ENCODE measurements at places on chromosomes 16 and 17.

GRCh38 chr16:2973093-2973492 is 3.9 kb downstream of the PAQR4 start:
- no peak overlapping the region for H3K4me3 ChIP-seq
- H3K27ac ChIP-seq = no peak overlapping the region
- DNase-seq = no peak
- peaks cover 5% of the 10 kb centered on the region for H3K27me3 ChIP-seq
- H3K4me1 ChIP-seq = peaks cover 17% of the 10 kb centered on the region

GRCh38 chr16:3243882-3244281 is 8.9 kb upstream of the ZNF200 start:
- no peak overlapping the region for H3K4me3 ChIP-seq
- H3K4me1 ChIP-seq = no peaks in the 10 kb centered on the region
- H3K36me3 ChIP-seq = no peaks in the 10 kb centered on the region
- DNase-seq = no peak
- no peak overlapping the region for H3K27ac ChIP-seq
- peaks cover 2% of the 10 kb centered on the region for H3K27me3 ChIP-seq

- no peaks in the 10 kb centered on the region for H3K27me3 ChIP-seq
- no peak overlapping the region for H3K4me3 ChIP-seq
- H3K4me1 ChIP-seq = no peaks in the 10 kb centered on the region
- peaks cover 26% of the 10 kb centered on the region for H3K36me3 ChIP-seq
- DNase-seq = no peak
- no peak overlapping the region for H3K27ac ChIP-seq
Observed at GRCh38 chr16:66800856-66801255, 528 bp downstream of the TERB1 start.

- peak overlapping the region; percentile 95 for H3K27ac ChIP-seq
- peaks cover 17% of the 10 kb centered on the region for H3K4me1 ChIP-seq
- peaks cover 14% of the 10 kb centered on the region for H3K36me3 ChIP-seq
- DNase-seq = no peak
- H3K27me3 ChIP-seq = peaks cover 5% of the 10 kb centered on the region
Observed at GRCh38 chr17:48541036-48541576, 3.8 kb downstream of the HOXB2 start.

GRCh38 chr16:61210076-61210475 is 826.2 kb downstream of the CDH8 start:
- no peak for DNase-seq
- no peak overlapping the region for H3K27ac ChIP-seq
- no peaks in the 10 kb centered on the region for H3K36me3 ChIP-seq
- H3K27me3 ChIP-seq = no peaks in the 10 kb centered on the region
- no peak overlapping the region for H3K4me3 ChIP-seq

GRCh38 chr17:36533935-36534839 is 481 bp downstream of the MYO19 start:
- H3K27ac ChIP-seq = peak overlapping the region; percentile 98
- H3K4me3 ChIP-seq = peak overlapping the region; percentile 98
- H3K4me1 ChIP-seq = peaks cover 25% of the 10 kb centered on the region
- no peak for DNase-seq
- peaks cover 61% of the 10 kb centered on the region for H3K36me3 ChIP-seq
- no peaks in the 10 kb centered on the region for H3K27me3 ChIP-seq

DNA sequence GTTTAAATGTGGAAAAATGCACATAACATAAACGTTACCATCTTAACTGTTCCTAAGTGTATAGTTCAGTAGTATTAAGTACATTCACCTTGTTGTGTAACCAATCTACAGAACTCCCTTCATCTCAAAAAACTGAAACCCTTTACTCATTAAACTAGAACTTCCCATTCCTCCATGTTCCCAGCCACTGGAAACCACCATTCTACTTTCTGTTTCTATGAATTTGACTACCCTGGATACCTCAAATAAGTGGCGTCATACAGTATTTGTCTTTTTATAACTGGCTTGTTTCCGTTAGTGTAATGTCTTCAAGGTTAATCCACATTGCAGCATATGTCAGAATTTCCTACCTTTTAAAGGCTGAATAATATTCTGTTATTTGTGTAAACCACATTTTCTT is 38.2 kb downstream of the NF1 start:
- no peak overlapping the region for H3K27ac ChIP-seq
- peaks cover 11% of the 10 kb centered on the region for H3K4me1 ChIP-seq
- H3K4me3 ChIP-seq = no peak overlapping the region
- no peaks in the 10 kb centered on the region for H3K27me3 ChIP-seq
- no peaks in the 10 kb centered on the region for H3K36me3 ChIP-seq

DNA sequence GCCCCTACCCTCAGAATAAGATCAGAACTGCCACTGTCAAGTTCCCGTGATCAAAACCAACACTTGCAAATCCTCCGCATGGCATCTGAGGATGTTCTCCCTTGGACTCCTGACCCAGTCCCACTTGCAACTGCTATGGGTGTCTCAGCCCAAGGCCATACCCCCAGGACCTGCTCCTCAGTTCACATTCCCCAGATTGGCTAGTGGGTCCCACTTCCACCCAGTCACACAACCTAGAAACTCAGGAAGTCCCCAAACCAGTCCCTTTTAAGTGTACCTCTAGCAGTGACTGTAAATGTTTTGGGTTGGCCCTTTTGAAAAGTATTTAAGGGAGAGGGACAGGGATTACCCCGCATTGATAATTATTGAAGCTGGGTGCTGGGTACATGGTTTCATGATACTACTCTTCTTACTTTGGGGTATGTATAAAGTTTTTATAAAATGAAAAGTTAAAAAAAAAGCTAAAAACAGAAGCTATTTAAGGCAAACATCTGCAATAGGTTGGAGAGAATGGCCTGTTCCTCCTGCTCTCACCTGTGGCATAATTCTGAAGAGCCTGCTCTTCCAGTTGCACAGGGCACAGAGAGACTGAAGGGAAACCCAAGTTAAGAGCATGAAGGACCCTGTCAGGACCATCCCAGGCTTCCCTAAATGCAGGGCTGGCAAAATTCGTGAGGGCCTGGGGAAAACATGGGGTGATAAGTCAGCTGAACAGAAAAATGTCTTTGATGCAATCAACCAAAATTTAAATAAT is 42.5 kb downstream of the ERN1 start:
- peaks cover 53% of the 10 kb centered on the region for H3K4me1 ChIP-seq
- DNase-seq = no peak
- H3K4me3 ChIP-seq = peak overlapping the region; percentile 5

DNA sequence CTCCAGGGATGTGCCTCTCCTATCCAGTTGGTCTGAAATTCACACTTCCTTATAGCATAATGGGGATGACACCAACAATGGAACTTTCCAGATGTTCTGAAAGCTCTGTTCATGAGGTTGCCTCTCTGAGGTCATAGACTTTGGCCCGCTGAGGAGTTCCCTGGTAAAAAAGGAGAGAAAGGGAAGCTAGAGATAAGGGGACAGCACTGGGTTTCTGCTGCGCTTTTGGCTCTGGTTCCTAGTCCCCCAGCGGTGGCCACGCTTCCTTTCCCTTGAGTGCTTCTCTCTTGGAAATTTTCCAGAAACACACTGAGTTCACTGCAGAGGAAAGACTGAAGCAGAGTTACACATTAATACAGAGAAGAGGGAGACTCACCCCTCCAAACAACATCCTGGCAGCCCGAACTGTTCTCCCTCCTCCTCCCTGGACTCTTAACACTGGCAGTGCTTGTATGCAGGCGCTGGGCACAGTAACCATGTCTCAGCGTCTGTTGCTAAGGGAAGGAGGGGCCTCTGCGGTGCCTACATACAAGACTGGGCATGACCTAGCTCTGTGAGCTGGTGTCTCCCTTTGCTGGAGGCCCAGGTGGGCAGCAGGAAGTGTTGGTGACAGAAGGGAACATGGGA is at the start of gene DNAH3:
Gene DNAH3, minus strand, starts transcription at position 472 of the 627 bp plus-strand sequence. CDS start 527 bp downstream, outside the sequence.
- peaks cover 19% of the 10 kb centered on the region for H3K27me3 ChIP-seq
- H3K36me3 ChIP-seq = no peaks in the 10 kb centered on the region
- DNase-seq = no peak
- H3K4me1 ChIP-seq = no peaks in the 10 kb centered on the region
- H3K4me3 ChIP-seq = no peak within 1 kb of the TSS

- H3K27ac ChIP-seq = no peak overlapping the region
- no peaks in the 10 kb centered on the region for H3K4me1 ChIP-seq
- no peak for DNase-seq
- H3K27me3 ChIP-seq = peaks cover 3% of the 10 kb centered on the region
- no peak overlapping the region for H3K4me3 ChIP-seq
Observed at GRCh38 chr16:77359065-77359502, 75.8 kb downstream of the ADAMTS18 start.
